ENCODE measurements at places on chromosomes 4 and X. TPM values are rescaled to one million over a fixed set of nuclear protein-coding genes. Genes with fewer than 3 reads are reported as not detected.

The MUC7 gene
- polyA plus RNA-seq, result not detected

The OTC gene
- 66.2 TPM for polyA plus RNA-seq

DNA sequence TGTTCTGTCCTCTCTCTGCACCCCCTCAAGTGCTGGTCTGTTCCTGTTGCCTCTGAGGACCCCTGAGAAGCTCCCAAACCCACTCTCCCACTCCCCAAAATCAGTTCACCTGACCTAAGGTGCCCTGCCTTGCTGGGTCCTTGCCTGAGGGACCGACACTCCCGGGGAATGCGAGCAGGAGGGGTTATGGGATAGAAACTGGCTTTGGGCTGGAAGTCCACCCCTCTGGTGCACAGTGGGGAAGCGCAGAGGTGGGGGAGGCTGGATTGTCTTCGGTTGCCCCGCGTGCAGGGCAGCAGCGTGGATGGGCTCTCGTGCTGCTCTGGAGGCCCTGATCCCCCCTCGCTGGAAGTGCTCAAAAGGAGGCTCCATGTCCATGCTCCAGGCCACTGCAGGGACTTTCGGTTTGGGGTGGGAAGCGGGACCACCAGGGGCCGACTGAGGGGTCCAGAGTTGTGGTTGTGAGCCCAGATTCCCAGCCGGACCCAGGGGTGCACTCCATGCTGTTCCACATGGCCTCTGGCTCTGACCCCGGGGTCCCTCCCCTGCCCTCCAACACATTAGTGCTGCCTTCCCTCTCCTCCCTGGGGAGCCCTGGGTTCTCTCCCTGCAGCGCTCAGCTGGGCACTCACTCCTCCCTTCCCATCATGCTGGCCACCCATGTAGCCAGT is 7.6 kb downstream of the SORCS2 start:
- H3K4me1 ChIP-seq, result no peaks in the 10 kb centered on the region
- no peaks in the 10 kb centered on the region for H3K27me3 ChIP-seq
- H3K36me3 ChIP-seq, result no peaks in the 10 kb centered on the region
- H3K27ac ChIP-seq, result no peak overlapping the region
- H3K4me3 ChIP-seq, result no peak overlapping the region
- no peak for DNase-seq

DNA sequence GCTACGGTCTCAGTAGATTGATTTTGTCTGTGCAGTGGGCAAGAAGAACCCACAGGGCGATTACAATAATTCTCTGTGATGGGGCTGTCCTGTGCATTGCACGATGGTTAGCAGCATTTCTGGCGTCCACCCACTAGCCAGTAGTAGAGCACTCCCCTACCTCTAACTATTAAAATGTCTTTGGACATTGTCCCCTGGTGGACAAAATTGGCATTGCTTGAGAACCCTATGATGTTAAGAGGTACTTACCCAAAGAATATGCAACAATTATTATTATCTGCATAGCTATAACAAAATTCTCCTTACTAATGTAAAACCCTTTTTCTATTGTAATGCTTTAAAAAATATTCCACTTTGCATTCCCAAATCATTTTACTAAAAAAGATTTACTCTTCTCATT is 109.5 kb upstream of the VCX3A start:
- no peaks in the 10 kb centered on the region for H3K36me3 ChIP-seq
- no peak overlapping the region for H3K27ac ChIP-seq
- H3K4me3 ChIP-seq, result no peak overlapping the region
- no peak for DNase-seq
- no peaks in the 10 kb centered on the region for H3K27me3 ChIP-seq

DNA sequence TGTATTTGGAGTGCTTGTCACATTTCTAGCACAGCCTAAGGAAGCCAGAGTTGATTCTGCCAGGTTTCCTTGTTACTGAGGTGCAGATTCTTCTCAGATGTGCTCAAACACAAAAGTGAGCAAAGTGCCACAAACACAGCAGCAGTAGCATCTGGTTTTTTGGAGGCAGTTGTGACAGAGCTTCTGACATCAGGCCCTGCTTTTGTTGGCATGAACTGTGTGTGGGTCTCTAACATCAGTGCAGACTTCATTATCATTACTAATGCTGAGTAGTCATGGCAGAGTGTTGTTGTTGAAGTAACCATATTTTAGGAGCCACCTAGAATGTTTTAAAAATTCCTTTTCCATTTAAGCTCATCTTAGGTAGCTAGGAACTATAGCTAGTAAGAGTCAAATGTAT is 656.6 kb downstream of the ANKRD50 start:
- no peak for DNase-seq
- H3K27ac ChIP-seq, result no peak overlapping the region
- H3K36me3 ChIP-seq, result no peaks in the 10 kb centered on the region

- H3K27me3 ChIP-seq, result no peaks in the 10 kb centered on the region
- DNase-seq, result no peak
- no peak overlapping the region for H3K4me3 ChIP-seq
- H3K4me1 ChIP-seq, result peaks cover 3% of the 10 kb centered on the region
These were observed 32.6 kb upstream of the STOX2 start for GRCh38 chr4:183872531-183872930.

DNA sequence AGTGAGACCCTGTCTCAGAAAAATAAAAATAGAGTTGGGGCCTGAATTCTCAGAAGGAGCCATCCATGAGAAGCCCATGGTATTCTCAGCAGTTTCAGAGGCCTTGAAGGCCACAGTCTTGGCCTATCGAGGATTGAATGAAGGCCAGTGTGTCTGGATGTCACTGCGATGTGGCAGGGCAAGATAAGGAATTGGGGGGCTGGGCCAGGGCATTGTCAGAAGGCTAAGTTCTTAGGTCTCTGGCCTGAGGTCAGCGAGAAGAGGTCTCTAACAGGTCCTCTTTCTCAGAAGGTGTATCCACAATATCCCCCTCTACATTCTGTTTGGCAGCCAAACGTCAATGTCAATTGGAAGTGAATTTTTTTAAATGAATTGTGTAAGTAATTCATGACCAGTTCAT is 5.7 kb downstream of the ZNF275 start:
- no peak overlapping the region for H3K27ac ChIP-seq
- H3K4me1 ChIP-seq, result no peaks in the 10 kb centered on the region
- no peaks in the 10 kb centered on the region for H3K27me3 ChIP-seq
- no peak for DNase-seq
- no peak overlapping the region for H3K4me3 ChIP-seq

- H3K27me3 ChIP-seq, result no peaks in the 10 kb centered on the region
- DNase-seq, result no peak
- H3K36me3 ChIP-seq, result no peaks in the 10 kb centered on the region
- no peak overlapping the region for H3K27ac ChIP-seq
- H3K4me3 ChIP-seq, result no peak overlapping the region
These were observed 82.0 kb upstream of the FREM3 start for GRCh38 chr4:143782521-143782920.

GRCh38 chr4:183968931-183969330 is 63.8 kb downstream of the STOX2 start:
- no peaks in the 10 kb centered on the region for H3K4me1 ChIP-seq
- DNase-seq, result no peak
- no peaks in the 10 kb centered on the region for H3K36me3 ChIP-seq
- no peak overlapping the region for H3K27ac ChIP-seq
- no peak overlapping the region for H3K4me3 ChIP-seq

DNA sequence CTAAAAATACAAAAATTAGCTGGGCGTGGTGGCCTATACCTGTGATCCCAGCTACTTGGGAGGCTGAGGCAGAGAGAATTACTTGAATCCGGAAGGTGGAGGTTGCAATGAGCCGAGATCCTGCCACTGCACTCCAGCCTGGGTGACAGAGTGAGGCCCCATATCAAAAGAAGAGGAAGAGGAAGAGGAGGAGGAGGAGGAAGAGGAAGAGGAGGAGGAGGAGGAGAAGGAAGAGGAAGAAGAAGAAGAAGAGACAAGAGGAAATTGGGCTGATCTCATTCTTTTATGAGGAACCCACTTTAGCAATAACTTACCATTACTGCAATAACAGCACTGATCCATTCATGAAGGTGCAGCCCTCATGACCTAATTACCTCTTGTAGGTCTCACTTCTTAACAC is 138.9 kb upstream of the GIMD1 start:
- DNase-seq, result no peak
- H3K4me3 ChIP-seq, result no peak overlapping the region
- no peaks in the 10 kb centered on the region for H3K36me3 ChIP-seq
- no peaks in the 10 kb centered on the region for H3K4me1 ChIP-seq

DNA sequence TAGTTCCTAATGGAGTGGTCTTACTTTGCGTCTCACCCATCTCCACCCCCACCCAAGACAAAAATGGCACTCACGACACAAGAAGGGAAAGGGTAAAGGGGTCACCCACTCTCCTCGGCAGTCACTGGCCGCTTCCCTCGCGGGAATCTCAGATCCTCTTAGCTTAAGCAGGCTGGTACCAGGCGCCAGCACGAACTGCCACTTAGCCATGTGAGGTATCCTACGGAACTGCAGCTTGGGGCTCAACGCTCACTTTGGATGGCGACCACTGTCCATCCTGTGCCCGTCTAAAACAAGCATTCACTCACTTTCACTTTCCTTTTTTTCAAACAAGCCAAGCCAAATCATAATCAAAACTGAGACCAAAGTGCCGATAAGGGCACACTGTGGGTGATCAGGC is 14.6 kb upstream of the MAGIX start:
- no peaks in the 10 kb centered on the region for H3K27me3 ChIP-seq
- H3K4me3 ChIP-seq, result no peak overlapping the region
- no peak for DNase-seq
- peaks cover 9% of the 10 kb centered on the region for H3K4me1 ChIP-seq
- H3K36me3 ChIP-seq, result no peaks in the 10 kb centered on the region
- no peak overlapping the region for H3K27ac ChIP-seq

Measured in small intestine (tissue), 16 donors.